Activated T-cell treated with anti-CD3 and anti-CD28 coated beads for 24 hours (primary cell): ENCODE measurements at places on chromosomes 6 and 20.

GRCh38 chr6:143564484-143565017, 53.0 kb upstream of the FUCA2 start:
- no peak for DNase-seq

DNA sequence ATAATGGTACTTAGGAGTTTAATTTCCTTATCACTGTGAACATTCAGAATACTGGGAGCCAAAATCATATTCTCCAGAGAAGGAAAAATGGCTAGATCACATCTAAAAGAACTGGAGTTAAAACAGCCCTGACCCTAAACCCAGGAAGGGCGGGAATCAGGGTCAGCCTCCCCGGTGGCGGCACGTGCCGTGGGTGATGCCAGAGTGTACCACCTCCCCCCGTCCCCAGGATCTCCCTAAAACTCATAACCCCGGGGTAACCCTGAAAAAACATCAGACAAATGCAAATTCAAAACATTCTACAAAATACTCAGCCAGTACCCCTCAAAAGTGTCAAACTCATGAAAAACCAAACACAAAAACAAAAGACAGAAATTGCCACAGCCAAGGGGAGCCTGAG, 148.3 kb downstream of the DLL1 start:
- no peak for DNase-seq

GRCh38 chr20:63076421-63076820, 69.7 kb upstream of the BHLHE23 start:
- DNase-seq, result no peak

DNA sequence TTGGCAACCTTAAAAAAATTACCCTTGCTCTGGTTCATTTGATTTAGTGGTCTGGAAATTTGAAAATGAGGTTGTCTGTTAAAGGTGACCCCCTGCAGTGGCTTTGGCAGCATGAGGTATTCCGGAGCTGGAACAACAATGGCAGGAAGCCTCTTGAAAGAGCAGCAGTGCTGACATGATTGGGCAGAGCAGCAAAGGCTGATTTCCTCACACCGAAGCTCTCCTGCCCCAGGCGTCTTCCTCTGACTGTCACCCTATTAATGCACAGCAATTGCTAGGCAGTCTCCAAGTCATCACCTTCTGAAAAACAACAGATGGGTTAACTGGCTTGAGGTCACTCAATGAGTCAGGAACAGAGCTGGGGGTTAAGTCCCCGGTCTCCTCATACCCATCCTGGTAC, 241.8 kb upstream of the MMS22L start:
- no peak for DNase-seq

DNA sequence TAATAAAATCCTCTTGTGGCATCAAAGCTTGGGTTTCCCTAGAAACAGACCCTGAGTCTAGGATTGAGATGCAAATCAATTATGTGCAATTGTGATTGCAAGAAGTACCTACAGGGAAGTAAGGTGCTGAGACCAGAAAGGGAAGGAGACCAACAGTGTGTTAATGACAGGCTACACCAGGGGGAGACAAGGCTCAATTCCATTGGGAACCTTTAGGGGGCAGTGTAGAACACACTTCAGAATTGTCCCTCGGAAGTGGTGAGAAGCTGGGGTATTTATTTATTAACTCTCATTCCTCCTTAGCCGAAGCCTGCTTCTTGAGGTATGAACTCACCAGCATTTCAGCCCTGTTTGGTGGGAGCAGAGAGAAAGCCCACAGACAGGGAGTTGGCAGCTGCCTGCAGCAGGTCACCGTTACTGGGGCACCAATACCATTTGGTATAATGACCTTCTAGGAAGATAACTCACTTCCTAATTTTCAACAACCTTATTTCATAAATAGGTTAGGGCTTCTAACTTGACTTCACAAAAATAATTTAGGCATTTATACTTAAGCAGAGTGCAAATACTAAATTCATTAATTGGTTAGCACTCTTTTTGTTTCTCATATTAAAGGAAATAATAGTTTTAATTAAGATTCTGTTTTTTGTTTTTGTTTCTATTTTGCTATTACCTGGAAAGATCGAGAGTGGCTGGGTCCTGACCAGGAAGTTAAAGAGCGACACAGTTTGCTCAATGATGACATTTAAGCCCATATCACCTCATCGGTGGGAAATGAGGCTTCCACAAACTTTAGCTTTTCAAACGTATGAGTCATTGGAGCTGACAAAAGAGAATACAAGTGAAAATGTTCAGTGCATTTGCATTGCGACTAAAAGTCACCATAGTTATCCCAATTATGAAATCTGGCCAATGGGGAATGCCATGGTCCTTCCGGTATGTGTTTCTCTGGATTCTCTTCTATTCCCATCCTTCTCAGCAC, 94.8 kb downstream of the BTBD3 start:
- no peak for DNase-seq

- no peak for DNase-seq
These were observed 97.6 kb downstream of the MRPL14 start for GRCh38 chr6:44029444-44030185.

DNA sequence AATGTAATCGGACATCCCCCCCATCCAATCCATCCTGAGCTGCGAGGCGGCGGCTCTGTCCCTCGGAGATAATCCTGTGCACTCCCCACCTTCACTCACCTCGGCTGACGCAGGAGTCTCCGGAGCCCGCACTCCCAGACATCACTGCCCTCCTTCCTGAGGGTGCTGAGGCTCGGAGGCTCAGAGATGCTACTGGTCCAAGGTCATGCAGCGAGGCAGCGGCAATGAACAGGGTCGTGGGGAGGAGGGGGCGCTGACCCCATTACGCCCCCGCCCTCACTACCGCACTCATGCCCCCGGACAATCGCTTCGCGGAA, 485 bp downstream of the ADISSP start:
- DNase-seq, result no peak

- DNase-seq, result no peak
These were observed 10.7 kb downstream of the DLL1 start for GRCh38 chr6:170279977-170280688.
